Glutamatergic neuron (in vitro differentiated cells): ENCODE measurements at places on chromosomes 7 and 10. TPM values are rescaled to one million over a fixed set of nuclear protein-coding genes. Genes with fewer than 3 reads are reported as not detected.

DNA sequence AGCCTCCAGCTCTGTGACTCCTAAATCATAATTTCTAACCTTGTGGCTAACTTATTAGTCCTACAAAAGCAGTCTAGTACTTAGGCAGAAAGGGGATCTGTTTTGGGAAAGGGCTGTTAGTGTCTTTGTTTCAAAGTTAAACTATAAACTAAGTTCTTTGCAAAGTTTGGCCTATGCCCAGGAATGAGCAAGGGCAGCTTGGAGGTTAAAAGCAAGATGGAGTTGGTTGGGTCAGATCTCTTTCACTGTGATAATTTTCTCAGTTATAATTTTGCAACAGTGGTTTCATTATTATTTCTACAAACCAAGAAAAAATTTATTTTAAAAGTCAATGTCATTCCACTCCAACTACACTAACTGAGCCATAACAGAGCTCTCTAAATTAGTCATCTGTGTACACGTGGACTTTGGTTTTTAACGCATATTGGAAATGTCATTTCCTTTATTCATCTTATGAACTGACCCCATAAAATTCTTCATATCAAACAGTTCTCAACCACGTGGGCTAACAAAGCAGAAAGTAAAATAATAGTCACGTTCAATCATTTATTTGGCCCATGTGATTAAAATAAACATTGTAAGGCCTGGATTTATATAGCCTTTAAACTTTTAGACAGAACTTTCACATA is 143.2 kb upstream of the C7orf33 start:
- no peaks in the 10 kb centered on the region for H3K4me1 ChIP-seq
- peaks cover 16% of the 10 kb centered on the region for H3K36me3 ChIP-seq
- peaks cover 4% of the 10 kb centered on the region for H3K27me3 ChIP-seq
- DNase-seq: no peak

EBF3 gene
- 544 TPM for total RNA-seq

- peaks cover 13% of the 10 kb centered on the region for H3K4me1 ChIP-seq
- no peak for DNase-seq
- no peak overlapping the region for H3K27ac ChIP-seq
Observed at GRCh38 chr10:69837261-69837660, 35.6 kb downstream of the COL13A1 start.

- H3K4me1 ChIP-seq: no peaks in the 10 kb centered on the region
- no peaks in the 10 kb centered on the region for H3K27me3 ChIP-seq
- no peaks in the 10 kb centered on the region for H3K36me3 ChIP-seq
- DNase-seq: no peak
- no peak overlapping the region for H3K27ac ChIP-seq
Observed at GRCh38 chr7:79782256-79782655, 328.8 kb upstream of the MAGI2 start.

DNA sequence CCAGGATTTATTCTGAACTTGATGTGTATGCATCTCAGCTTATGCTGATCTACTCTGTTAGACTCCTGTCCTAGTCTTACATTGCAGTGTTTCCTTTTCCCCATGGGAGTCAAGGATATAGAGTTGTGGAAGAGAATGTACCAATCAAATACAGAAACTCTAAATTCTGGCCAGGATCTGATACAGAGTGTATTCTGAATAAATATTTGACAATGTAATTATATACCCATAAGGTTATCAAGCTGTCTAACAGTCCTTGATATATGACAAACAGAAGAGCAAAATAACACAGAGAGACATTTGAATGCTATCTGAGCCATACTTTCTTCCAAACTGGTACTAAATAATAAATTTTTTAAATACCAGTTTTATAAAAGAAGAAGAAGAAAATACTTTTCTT is 116.8 kb downstream of the ETV1 start:
- H3K36me3 ChIP-seq: no peaks in the 10 kb centered on the region
- peaks cover 2% of the 10 kb centered on the region for H3K27me3 ChIP-seq

GRCh38 chr10:127374901-127375300 is 174.2 kb upstream of the NPS start:
- no peak for DNase-seq
- H3K27me3 ChIP-seq: peaks cover 4% of the 10 kb centered on the region
- H3K36me3 ChIP-seq: no peaks in the 10 kb centered on the region
- no peak overlapping the region for H3K27ac ChIP-seq
- H3K4me1 ChIP-seq: peaks cover 24% of the 10 kb centered on the region

GRCh38 chr7:88458279-88458678 is 151.6 kb upstream of the STEAP4 start:
- H3K4me3 ChIP-seq: no peak overlapping the region
- no peaks in the 10 kb centered on the region for H3K36me3 ChIP-seq
- no peak for DNase-seq

DNA sequence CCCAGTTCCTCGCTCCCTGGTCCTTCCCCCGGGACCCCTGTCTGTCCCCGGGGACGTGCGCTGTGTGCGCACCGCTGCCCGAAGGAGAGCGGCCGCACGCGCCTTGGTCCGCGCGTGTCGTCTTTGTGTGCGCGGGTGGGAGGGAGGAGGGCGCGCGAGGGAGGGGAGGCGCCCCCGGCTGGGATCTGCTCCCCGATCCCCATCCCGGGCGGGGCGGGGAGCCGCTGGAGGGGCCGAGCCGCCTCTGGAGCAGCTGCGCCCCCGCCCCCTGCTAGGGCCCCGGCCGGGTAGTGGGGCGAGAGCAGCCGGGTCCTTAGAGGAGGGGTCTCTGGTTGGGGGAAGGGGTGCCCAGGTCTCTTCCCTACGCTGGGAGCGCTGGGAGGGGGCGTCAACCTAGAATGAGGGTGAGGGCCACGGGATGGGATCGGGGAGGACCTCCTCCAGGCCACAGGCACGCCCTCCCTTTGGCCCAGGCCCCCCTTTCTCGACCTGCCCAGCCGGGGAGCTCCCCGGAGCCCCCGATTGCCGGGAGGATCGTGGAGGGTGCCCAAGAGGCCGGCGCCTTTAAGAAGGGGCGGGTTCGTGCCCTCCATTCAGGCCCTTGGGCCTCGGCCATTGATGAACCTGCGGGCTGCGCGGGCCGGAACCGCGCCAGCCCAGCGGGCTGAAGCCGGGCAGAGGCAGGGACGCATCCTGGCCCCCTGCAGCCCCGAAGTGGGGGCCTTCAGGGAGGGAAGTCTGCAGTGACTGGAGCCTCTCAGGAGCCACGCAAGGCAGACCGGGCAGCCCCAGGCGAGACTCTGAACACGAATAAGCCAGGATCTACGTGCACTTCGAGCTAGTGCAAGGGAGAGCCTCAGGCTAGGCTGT is 678 bp downstream of the SH2B2 start:
- H3K27ac ChIP-seq: no peak overlapping the region
- DNase-seq: no peak
- peaks cover 15% of the 10 kb centered on the region for H3K4me1 ChIP-seq
- peaks cover 14% of the 10 kb centered on the region for H3K27me3 ChIP-seq

DNA sequence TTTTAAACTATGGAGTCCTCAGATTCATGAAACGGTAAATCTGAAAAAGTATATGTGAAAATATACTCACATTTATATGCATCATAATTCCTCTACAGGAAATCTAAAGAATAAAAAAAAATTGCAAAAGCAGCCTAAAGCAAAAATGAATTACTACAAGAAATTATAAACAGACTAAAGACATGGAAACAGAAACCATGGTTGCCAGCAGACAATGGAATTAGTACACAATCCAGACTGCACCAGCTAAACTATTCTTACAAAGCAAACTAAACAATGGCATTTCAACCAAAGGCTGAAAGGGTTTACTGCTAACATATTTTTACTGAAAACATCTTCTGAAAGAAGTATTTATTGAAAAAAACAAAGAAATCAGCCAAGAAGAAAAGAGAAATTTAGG is 51.6 kb downstream of the COL28A1 start:
- DNase-seq: no peak
- H3K4me1 ChIP-seq: no peaks in the 10 kb centered on the region
- H3K4me3 ChIP-seq: no peak overlapping the region
- H3K36me3 ChIP-seq: no peaks in the 10 kb centered on the region

GRCh38 chr10:103431902-103432301 is 20.3 kb downstream of the CALHM2 start:
- no peak for DNase-seq
- no peak overlapping the region for H3K27ac ChIP-seq
- peaks cover 8% of the 10 kb centered on the region for H3K4me1 ChIP-seq
- H3K4me3 ChIP-seq: no peak overlapping the region

NRCAM gene
- total RNA-seq: 120 TPM
